Activated T-helper 9 cell treated with anti-CD3 and anti-CD28 coated beads, Interleukin-2, amount 50 U/mL, for 16 hours (primary cell): ENCODE measurements at places on chromosomes 3 and 15.

- no peak for DNase-seq
Observed at GRCh38 chr15:100018191-100018590, 285.0 kb upstream of the LYSMD4 start.

- DNase-seq = no peak
Observed at GRCh38 chr3:15753056-15753710, 44.6 kb downstream of the ANKRD28 start.

- no peak for DNase-seq
Observed at GRCh38 chr3:134590766-134591165, 60.1 kb downstream of the KY start.

GRCh38 chr3:129382366-129382765 is 46.1 kb downstream of the EFCAB12 start:
- DNase-seq = no peak

- DNase-seq = no peak
Observed at GRCh38 chr3:127764841-127765362, 57.4 kb downstream of the MGLL start.

DNA sequence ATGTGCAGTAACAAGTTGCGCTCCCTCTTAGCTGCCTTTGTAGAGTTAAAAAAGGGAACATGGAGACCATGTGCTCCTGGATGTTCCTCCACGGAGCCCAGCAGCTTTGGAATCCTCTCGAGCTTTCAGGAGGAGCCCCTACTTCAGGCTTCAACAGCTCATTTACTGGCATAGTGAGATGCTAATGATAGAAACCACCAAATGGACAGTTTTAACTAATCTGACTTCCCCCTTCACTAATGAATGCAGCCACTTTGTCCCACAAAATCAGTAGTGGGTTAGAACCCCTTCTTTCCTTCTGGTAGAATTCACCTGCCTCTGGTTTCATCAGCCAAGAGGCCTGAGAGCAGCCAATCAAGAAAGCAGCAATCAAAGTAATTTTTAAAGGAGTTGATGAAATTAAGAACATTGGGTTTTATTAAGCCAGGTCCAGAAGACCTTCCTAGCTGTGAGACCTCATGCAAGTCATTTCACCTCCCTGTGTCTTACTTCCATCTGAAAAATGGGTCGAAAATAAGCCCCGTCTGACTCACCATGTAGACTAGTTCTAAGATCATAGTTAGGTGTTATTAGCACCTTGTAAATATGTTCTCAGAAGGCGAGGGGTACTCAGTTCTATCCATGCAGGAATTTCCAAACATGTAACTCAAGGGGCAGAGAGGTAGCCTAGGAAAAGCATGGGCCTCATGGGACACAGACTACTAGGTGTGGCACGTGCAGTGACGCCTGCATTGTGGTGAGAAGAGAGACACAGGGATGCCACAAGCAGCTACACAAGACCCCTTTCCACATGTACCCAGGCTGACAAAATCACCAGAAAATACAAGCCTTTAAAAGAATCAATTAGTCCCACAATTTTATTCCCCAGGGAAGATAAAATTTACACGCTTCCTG is 179.7 kb upstream of the LPP start:
- no peak for DNase-seq

- no peak for DNase-seq
Observed at GRCh38 chr3:126117786-126118185, 33.9 kb upstream of the SLC41A3 start.

DNA sequence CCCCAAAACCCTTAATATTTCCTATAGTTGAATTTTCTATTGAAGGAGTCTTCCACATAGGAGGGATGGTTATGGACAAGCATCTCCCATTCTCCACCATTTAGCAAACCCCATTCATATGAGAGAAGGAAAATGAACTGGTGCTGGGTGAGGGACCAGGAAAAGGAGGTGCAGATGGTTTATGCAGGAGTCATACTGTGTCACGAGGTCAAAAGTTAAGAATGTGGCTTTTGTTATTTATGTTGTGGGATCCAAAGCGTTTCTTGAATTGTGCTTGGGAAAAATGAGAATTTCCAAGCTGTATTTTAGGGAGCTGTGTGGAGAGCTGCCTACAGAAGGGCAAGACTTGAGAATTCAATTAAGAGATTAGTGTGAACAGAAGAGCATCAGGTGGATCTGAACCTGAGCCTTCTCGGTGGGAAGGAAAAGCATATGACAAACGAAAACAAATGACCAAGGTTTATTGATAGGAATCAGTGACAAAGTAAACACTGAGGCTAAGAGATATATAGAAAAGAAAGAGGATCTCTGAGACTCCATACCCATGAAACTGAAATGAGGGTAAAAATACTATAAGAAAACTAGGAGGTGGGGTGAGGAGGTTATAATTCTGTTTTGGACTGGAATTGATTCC is 473.3 kb upstream of the NR2F2 start:
- no peak for DNase-seq

- no peak for DNase-seq
Observed at GRCh38 chr3:16239086-16239770, 25.5 kb downstream of the DPH3 start.

DNA sequence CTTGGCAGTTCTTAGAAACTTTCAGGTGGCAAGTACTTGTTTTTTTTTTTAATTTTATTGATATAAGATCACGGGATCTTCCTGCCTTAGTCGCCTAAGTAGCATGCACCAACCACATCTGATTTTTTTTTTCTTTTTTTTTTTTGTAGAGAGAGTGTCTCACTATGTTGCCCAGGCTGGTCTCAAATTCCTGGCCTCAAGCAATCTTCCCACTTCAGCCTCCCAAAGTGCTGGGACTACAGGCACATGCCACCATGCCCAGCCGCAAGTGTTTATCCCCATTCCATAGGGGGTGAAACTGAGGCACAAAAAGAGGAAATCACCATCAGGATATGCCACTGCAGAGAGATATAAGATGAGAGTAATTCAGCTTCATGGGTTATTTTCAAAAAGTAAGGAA is 102.9 kb downstream of the IGF2BP2 start:
- no peak for DNase-seq
